Esophagus squamous epithelium (tissue), 5 donors: ENCODE measurements at places on chromosomes 1 and 21.

GRCh38 chr1:176384841-176385240 is 78.1 kb upstream of the PAPPA2 start:
- H3K27ac ChIP-seq = no peak overlapping the region
- no peak overlapping the region for H3K4me3 ChIP-seq
- H3K4me1 ChIP-seq = no peaks in the 10 kb centered on the region
- DNase-seq = no peak

GRCh38 chr1:156464825-156465452 is 35.6 kb downstream of the MEF2D start:
- H3K36me3 ChIP-seq = peaks cover 32% of the 10 kb centered on the region
- no peak overlapping the region for H3K4me3 ChIP-seq
- peaks cover 21% of the 10 kb centered on the region for H3K4me1 ChIP-seq
- no peaks in the 10 kb centered on the region for H3K27me3 ChIP-seq
- no peak for DNase-seq

GRCh38 chr1:167567663-167568062 is 14.1 kb upstream of the CREG1 start:
- no peaks in the 10 kb centered on the region for H3K27me3 ChIP-seq
- peaks cover 9% of the 10 kb centered on the region for H3K4me1 ChIP-seq
- no peak overlapping the region for H3K27ac ChIP-seq
- DNase-seq = no peak
- no peak overlapping the region for H3K4me3 ChIP-seq

GRCh38 chr1:97796711-97797110 is 124.1 kb downstream of the DPYD start:
- no peaks in the 10 kb centered on the region for H3K36me3 ChIP-seq
- no peak overlapping the region for H3K27ac ChIP-seq
- no peaks in the 10 kb centered on the region for H3K4me1 ChIP-seq
- H3K4me3 ChIP-seq = no peak overlapping the region
- no peak for DNase-seq

- H3K4me3 ChIP-seq = no peak overlapping the region
- H3K27me3 ChIP-seq = no peaks in the 10 kb centered on the region
- H3K4me1 ChIP-seq = no peaks in the 10 kb centered on the region
- DNase-seq = no peak
- H3K27ac ChIP-seq = no peak overlapping the region
- peaks cover 99% of the 10 kb centered on the region for H3K36me3 ChIP-seq
Observed at GRCh38 chr1:206419250-206419649, 51.0 kb upstream of the IKBKE start.

GRCh38 chr1:206778031-206778430 is 5.7 kb upstream of the IL10 start:
- H3K27ac ChIP-seq = no peak overlapping the region
- DNase-seq = no peak
- no peaks in the 10 kb centered on the region for H3K36me3 ChIP-seq

DNA sequence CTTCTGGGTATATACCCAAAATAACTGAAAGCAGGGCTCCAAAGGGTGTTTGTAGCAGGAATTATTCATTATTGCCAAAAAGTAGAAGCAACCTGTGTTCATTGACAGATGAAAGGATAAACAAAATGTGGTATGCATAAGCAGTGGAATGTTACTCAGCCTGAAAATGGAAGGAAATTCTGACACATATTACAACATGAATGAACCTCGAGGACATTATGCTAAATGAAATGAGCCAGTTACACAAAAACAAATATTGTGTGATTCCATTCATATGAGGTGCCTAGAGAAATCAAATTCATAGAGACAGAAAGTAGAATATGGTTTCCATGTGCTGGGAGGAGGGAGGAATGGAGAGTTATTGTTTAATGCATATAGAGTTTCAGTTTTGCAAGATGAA is 86.3 kb upstream of the ARTN start:
- no peaks in the 10 kb centered on the region for H3K27me3 ChIP-seq
- H3K36me3 ChIP-seq = no peaks in the 10 kb centered on the region
- no peak overlapping the region for H3K27ac ChIP-seq
- H3K4me1 ChIP-seq = no peaks in the 10 kb centered on the region

GRCh38 chr1:1624443-1625403 is 7.2 kb upstream of the MMP23B start:
- peaks cover 70% of the 10 kb centered on the region for H3K4me1 ChIP-seq
- no peak overlapping the region for H3K4me3 ChIP-seq
- no peak for DNase-seq
- no peaks in the 10 kb centered on the region for H3K27me3 ChIP-seq

DNA sequence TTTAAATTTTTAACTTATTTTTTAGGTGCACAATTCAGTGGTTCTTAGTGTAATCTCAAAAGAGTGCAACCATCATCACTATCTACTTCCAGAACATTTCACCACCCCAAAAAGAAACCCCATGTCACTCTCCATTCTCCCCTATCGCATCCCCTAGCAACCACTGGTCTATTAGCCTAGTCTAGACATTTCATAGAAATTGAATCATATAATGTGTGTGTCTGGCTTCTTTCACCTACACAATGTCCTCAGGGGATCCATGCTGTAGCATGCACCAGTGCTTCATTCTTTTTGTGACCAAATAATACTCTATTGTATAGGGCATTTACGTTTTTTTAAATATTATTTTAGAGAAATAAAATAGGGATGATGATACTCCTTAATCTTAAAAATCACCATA is 64.7 kb downstream of the JAK1 start:
- no peaks in the 10 kb centered on the region for H3K27me3 ChIP-seq
- H3K4me1 ChIP-seq = peaks cover 22% of the 10 kb centered on the region
- H3K4me3 ChIP-seq = no peak overlapping the region

GRCh38 chr1:38183747-38184146 is 137.2 kb upstream of the POU3F1 start:
- H3K4me1 ChIP-seq = no peaks in the 10 kb centered on the region
- H3K27me3 ChIP-seq = no peaks in the 10 kb centered on the region
- no peak for DNase-seq
- H3K36me3 ChIP-seq = no peaks in the 10 kb centered on the region

DNA sequence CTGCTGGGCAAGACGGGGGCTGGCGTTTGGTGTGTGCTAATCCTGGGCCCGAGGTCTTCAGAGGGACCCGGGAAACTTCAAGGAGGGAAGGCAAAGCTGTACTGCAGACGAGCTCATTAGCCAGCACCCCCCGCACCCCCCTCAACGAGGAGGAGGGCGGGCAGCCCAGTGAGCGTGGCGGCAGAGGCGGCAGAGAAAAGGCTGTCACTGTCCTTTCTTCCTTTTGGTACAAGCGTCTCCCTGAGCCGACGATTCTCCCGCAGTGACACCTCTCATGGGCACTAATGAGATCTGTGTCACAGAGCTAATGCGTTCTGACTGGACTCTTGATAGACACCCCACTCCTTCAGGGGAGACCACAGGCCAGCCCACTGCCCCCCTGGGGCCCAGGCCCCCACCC is 29.5 kb downstream of the DMAP1 start:
- H3K4me3 ChIP-seq = no peak overlapping the region
- H3K27ac ChIP-seq = peak overlapping the region; percentile 75
- no peaks in the 10 kb centered on the region for H3K36me3 ChIP-seq
- DNase-seq = no peak
- H3K27me3 ChIP-seq = no peaks in the 10 kb centered on the region

DNA sequence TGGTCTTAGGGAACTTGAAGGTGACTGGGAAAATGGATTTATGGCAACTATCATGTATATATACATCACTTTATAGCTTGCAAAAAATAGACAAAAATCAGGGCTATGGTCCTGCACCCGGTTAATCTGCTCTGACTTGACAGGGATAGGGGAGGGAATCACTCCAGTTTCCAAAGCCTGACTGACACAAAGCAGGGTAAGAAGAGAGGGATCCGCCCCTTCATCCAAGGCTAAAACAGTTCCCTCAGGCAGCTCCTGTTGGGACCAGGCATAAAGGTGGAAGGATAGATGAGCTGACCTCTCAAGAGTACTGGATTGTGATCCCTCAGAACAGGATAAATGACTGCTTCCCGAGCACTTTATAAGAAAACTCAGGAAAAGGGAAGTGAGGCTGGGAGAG is 1.4 kb downstream of the PBXIP1 start:
- H3K27me3 ChIP-seq = no peaks in the 10 kb centered on the region
- H3K4me3 ChIP-seq = peak overlapping the region; percentile 71
- peaks cover 43% of the 10 kb centered on the region for H3K36me3 ChIP-seq
- H3K27ac ChIP-seq = no peak overlapping the region
- peaks cover 21% of the 10 kb centered on the region for H3K4me1 ChIP-seq
- DNase-seq = no peak

DNA sequence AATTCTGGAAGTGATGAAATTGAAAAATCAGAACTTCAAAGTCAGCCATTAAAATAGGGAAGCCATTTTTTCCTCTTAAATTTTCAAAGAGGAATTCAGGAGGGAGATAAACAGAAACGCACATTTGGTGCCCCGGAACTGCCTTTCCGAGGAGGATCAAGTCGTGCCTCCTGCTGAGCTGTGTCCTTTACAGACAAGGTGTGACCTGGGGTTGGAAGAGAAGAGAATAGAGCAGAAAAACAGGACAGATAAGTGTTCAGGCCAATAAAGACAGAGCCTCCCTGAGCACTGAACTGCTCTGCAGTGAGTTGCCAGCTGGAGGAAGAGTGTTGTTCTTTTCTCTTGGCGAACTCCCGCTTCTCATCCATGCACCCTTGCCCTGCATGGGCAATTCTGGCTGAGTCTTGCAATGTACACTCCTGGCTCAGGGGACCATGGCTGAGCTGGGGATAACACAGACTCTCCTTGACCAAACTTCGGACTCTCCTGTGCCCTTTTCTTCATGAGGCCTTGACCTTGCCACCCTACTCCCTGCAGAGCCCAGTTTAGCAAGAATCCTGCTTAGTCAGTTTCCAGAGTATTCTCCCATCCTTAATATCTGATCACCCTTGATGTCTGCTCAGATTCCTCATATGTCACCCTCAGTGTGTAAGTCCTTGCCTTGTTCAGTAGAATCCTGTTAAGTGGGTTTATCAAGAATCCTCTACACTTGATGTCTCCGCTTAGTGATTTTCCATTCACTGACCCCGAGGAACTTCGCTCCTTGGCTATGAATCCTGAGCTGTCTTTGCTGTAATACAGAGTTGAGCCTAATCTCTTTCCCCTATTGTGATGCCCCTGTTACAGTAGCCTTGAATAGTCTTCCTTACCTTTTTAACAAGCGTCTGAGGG is 1.3 kb upstream of the MTARC1 start:
- no peaks in the 10 kb centered on the region for H3K27me3 ChIP-seq
- peaks cover 35% of the 10 kb centered on the region for H3K4me1 ChIP-seq
- peak overlapping the region; percentile 78 for H3K27ac ChIP-seq

GRCh38 chr1:76857973-76858372 is 9.3 kb upstream of the ST6GALNAC5 start:
- no peak for DNase-seq
- no peaks in the 10 kb centered on the region for H3K36me3 ChIP-seq
- no peak overlapping the region for H3K4me3 ChIP-seq
- no peaks in the 10 kb centered on the region for H3K27me3 ChIP-seq
- H3K27ac ChIP-seq = no peak overlapping the region

DNA sequence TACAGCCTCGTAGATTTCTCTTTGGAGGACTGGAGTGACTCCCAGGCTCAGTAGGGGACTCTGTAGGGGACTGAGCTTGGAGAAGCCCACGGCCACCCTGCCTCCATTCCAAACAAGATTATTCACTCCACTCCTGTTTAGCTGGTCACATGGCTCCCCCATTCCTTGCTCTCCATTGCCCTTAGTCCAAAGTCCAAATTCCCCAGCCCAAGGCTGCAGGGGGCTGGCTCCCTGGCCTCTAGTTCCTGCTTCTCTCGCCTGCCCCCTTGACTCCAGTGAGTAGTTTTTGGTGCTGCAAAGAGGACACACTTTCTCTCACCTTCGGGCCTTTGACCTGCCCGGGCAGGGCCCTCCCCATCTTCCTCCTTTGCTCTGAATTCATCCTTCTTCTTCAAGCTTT is 403.3 kb downstream of the KIF26B start:
- H3K27me3 ChIP-seq = no peaks in the 10 kb centered on the region
- DNase-seq = no peak
- H3K4me3 ChIP-seq = no peak overlapping the region
- H3K36me3 ChIP-seq = no peaks in the 10 kb centered on the region

DNA sequence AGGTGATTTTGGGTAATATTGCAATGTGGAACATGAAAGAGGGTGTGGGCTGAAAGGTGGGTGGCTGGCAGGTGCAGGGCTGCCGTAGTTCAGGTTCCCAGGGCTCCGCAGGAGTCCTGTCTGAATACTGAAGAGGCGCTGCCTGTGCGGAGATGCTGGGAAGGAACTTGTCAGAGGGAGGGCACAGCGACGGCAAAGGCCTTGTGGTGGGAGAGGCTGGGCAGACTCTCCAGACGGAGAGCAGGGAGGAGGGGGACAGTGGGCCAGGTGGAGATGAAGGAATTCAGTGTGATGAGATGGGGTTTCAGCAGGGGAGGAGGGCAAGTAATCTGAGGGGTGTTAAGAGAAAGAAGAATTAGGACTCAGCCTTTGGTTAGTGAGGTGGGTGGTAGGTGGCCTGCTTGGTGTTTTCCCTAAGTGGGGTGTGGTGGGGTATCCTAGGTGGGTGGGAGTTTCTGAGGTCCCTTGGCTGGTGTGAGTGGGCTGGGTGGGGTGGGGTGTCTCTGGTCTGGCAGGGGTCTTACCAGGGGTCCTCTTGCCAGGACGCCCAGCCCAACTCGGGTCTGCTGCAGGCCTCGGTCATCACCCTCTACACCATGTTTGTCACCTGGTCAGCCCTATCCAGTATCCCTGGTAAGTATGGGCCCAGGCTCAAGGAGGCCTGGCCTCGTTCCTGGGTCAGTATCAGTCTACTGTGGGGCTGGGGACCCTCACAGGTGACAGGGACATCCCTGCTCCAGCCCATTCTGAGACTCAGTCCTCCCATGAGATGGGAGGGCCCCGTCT is 15.6 kb downstream of the SERINC2 start:
- peaks cover 17% of the 10 kb centered on the region for H3K4me1 ChIP-seq
- no peak for DNase-seq
- H3K27me3 ChIP-seq = no peaks in the 10 kb centered on the region
- no peak overlapping the region for H3K4me3 ChIP-seq
- H3K27ac ChIP-seq = no peak overlapping the region
- H3K36me3 ChIP-seq = no peaks in the 10 kb centered on the region

DNA sequence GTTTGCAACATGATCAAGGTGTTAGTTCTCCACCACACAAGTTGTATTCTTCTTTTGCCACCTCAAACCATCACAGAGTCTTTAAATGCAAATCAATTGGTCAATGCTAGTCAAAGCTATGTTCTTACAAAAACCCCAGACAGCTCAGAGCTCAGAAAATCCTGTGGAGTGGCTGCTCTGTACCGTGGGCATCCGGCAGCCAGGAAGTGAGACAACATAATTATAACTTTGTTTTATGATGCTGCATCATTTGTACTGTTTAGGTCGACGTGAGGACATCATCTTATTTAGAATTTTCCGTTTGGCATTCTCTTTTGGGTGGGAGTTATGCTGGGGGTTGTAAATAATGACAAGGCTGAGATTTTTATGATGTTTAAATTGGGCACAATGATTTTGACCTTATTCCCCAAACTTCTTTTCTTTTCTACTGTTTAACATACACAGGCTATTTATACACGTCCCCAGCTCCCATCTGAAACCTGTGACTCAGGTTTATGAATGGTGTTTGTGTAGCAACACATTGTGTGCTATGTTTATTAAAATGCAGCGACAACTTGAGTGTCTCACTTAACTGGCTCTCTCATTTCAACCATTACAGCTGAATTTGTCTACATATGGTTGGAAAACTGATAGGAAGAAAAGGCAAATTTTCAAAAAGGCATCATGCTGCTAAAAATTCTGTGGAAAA is 124.0 kb downstream of the CNIH3 start:
- H3K4me1 ChIP-seq = peaks cover 9% of the 10 kb centered on the region
- no peak overlapping the region for H3K4me3 ChIP-seq
- DNase-seq = no peak
- H3K27ac ChIP-seq = no peak overlapping the region
- no peaks in the 10 kb centered on the region for H3K36me3 ChIP-seq

GRCh38 chr1:151001602-151002001 is 5.1 kb downstream of the MINDY1 start:
- no peak for DNase-seq
- no peak overlapping the region for H3K4me3 ChIP-seq
- peaks cover 28% of the 10 kb centered on the region for H3K36me3 ChIP-seq
- no peaks in the 10 kb centered on the region for H3K27me3 ChIP-seq
- peaks cover 45% of the 10 kb centered on the region for H3K4me1 ChIP-seq
